Renal cortical epithelial cell (primary cell): ENCODE measurements at places on chromosomes 12 and 14. TPM values are rescaled to one million over a fixed set of nuclear protein-coding genes. Genes with fewer than 3 reads are reported as not detected.

DNA sequence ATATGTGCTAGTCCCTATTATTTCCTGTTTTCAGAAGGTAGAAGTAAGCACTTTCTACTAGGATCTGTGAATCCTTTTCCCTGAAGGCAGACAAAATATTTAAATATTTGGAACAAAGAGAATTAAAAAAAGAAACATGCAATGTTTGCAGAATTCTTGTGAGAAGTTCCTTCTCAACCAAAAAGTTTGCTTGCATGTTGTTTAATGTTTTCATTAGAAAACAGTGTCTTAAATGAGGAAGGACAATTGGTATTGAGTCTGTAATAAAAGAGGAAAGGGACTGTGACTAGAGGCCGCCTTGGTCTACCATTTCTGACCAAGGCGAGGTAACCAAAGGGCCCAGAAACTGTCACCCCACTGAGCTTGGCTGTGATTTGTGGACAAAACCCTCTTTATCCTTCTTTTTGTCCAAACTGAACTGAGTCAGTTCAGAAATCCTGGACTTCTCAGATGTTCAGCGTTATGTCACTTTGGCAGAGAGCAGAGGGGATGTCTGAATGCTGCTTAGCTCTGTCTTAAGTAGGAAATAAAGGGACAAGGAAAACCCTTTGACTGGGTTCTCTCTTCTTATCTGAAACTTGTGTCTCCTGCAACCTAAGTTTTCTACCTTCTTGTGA, 129.8 kb upstream of the CPM start:
- DNase-seq = no peak

DNA sequence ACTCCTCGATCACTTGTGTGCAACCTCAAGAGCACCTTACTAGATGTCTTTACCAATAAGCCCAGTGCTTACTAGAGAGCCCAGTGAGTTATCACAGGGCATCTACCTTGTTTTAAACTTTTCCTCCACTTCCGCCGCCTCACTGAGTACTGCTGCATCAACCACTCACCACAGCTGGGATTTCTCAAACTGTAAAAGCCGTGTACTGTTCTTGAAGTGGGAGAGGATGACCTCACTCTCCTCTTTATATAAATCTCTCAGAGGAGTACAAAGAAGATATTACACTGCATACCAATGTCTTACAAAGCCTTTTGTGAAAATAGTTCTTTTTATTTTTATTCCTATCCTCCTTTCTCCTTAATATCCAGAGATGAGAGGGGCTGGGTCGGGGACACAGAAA, 94.1 kb downstream of the PLCZ1 start:
- DNase-seq = no peak

DNA sequence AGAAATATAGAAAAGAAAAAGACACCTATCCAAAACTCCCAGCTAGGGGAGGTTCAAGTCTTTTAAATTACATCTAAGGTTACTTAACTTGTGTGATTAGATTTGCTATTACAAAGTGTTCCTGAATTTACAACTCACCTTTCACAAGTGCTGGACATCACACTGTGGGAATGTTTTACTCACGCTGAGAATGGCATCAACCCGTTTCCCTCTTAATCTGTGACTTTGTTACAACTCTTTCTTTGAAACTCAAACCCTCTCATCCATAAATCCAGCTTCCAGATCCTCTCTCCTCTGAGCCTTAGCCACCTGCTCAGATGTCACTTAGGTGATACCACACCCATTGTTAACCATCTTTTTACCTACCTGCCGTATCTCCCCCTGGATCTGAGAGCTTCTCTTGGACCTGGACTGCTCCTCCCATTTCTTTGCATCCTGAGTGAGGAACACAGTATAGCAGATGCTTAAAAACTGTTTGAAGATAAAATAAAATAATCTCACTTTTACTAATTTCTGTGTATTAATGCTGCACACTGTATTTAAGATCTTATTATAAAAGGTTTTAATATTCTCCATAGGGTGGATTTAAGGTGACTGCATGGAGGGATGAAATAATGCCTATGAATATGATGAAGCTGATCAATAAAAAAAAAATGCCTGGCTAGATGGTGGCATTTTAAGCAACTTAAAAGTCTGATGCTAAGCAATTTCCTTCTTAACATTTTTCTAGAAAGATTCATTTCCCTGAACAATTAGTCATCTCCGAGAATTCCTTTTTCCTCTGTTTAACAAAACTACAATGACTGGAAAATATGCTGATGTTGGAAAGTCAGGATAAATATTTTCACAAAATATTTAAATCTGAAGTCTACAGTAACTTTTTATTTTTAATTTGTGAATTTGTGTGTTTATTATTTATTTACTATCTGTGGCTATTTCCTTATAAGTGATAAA, 39.1 kb upstream of the NAP1L1 start:
- peak; percentile 42 for DNase-seq

DNA sequence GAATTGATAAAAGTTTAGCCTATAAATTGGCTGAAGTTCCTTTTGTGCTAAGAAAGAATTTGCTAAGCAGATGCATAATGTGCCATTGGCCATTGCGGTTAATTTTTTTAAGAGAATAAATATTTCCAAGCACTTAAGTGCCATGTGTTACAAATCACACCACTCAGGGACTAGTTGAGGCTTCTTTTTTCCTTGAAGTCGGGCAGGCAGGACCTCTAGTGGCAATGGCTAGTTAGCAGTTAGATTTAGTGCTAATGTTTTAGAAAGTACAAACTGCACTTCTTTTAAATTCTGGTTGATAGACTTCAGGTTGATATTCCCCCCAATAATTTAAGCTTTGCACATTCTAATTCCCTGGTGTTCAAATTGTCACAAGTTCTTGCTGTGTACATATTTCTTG, 294.3 kb downstream of the APAF1 start:
- DNase-seq = peak; percentile 36

DNA sequence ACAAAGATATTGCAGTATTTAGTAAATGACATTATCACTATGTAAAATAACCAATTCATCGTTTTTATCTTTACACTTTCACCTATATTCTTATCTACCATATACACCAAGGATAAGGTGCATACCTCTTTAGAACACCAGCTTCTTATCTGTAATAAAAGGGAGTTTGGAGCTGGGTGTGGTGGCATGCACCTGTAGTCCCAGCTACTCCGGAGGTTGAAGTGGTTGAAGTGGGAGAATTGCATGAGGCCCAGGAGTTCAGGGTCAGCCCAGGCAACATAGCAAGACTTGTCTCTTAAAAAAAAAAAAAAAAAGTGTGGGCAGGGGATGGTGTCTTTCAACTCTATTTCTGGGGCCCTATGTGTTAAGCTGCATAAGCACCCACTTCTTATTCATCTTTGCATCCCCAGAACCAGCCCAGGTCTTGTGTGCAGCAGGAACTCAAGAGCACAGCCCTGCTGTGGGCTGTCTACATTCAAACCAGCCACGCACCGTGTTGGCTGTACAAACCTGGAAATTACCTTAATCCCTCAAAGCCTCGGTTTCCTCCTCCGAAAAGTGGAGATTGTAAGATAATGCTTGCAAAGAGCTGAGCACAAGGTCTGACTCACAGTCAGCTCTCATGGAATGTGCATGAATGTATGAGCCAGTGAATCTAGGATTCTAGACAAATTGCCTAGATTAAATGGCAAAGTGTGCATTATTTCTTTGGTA, 256.6 kb upstream of the FOXN3 start:
- no peak for DNase-seq

- DNase-seq = no peak
Observed at GRCh38 chr12:22215467-22216253, 118.8 kb downstream of the ST8SIA1 start.

DNA sequence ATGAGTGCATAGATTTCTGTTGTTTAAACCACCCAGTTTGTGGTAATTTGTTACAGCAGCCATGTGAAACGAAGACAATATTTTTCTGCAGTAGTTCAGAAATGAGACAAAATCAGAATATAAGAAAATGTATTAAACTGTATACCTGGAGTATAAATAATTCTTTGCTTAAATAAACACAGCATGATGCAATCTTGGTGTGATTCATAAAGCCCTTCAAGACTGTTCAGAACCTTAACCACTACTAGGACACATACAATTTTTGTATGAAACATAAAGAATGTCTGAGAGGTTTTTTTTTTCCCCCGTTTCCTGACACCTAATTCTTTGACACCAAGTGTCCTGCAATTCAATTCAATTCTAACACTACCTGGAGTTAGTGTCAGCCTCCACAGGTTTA, 10.5 kb downstream of the C12orf75 start:
- DNase-seq = peak; percentile 55

- peak; percentile 69 for DNase-seq
Observed at GRCh38 chr12:19121449-19122018, 8.0 kb upstream of the PLEKHA5 start.

DNA sequence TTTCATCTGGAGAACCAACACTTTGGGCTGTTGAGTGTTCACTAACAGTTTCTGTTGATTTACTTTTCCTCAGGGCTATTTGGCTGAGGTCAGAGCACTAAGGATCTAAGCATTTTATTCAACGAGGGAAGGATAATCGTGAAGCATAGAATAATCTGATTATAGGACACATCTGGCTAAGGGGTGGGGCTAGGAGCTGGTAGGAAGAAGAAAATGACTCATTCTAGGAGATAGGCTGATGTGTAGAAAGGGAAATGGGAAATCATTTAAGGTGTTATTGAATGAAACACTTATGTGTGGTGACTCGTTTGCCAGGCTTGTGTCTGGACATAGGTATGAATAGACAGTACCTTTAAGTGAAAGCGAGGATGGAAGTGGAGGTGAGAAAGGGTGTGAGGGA, 167.2 kb downstream of the ETNK1 start:
- no peak for DNase-seq

The OR10G2 gene
- total RNA-seq = not detected in 2 replicates

The SLC38A4 gene
- under 0.01 TPM in 1 of 2 replicates, not detected in the other for total RNA-seq

The SLC7A7 gene
- 12.7 and 18.4 TPM in 2 replicates for total RNA-seq

The FANCM gene
- total RNA-seq = 4.7 and 6.8 TPM in 2 replicates

The KLHL33 gene
- not detected in 2 replicates for total RNA-seq

The CAPS2 gene
- total RNA-seq = 0.87 and 11.6 TPM in 2 replicates

The CABP1 gene
- total RNA-seq = not detected in 2 replicates

The KRT75 gene
- 0.35 TPM in 1 of 2 replicates, not detected in the other for total RNA-seq

The CCDC196 gene
- total RNA-seq = not detected in 2 replicates
